ENCODE measurements at places on chromosomes 11 and 22.

DNA sequence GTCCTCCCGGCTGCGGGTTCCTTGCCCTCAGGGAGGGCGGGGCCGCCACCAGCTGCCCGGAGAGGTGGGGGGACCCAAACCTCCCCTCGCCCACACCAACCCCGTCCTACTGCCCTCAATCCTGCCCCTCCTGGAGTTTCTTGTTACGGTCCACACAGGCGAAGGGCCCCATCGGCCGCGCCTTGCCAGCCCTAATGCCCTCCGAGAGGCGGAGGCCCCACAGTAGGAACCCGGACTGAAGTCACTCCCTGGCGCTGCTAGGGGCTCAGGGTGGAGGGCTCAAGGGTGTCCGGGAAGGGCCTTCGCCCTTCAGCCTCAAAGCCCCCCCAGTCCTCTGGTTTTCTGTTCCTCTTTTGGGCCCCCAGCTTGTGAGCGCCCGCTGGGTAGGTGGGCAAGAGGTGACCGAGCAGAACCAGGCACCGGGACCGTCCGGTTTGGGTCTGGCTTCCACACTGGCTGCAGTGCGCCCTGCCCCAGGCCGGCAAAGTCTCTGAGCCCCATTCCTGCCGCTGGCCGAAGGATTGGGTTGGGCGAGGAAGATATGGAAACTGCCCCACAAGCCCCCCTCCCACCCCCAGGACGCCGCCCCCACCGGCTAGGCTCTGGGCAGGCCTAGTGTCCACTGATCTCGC, 24.5 kb downstream of the DUSP8 start:
- DNase-seq: no peak

- no peak for DNase-seq
Measured at GRCh38 chr22:28019881-28020861, 101.1 kb upstream of the PITPNB start.

GRCh38 chr11:47524291-47524874, 28.5 kb downstream of the CELF1 start:
- no peak for DNase-seq

- no peak for DNase-seq
Measured at GRCh38 chr11:93765551-93765950, 18.5 kb upstream of the MED17 start.

DNA sequence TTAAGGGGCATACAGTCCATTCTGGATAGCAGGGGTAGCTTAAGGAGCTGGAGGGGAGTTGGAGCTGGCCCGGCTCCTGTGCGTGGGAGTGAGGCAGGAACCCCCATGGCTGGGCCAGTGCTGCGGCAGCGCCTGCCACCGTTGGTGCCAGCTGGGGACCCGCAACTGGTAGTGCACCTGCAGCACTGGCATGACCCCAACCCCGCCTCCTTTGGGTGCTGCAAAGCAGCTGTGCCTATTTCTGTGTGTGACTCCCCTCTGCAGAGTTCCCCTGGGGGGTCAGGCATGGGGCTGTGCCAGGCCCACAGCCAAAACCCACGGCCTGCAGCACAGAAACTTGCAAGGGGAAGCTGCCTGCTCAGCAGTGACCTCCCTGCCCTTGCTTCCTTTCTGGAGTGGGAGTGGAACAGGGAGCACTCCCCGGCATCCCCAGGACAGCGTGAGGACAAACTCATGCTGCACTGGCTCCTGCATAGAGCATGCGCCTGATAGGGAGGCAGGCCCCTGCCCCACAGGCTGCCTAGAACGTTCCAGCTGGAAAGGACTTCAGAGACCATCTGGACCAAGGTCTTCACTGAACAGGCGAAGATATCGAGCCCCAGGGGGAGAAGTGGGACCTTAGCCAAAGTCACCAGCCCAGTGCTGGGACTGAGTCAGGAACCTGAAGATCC, 26.2 kb upstream of the RAB1B start:
- no peak for DNase-seq

DNA sequence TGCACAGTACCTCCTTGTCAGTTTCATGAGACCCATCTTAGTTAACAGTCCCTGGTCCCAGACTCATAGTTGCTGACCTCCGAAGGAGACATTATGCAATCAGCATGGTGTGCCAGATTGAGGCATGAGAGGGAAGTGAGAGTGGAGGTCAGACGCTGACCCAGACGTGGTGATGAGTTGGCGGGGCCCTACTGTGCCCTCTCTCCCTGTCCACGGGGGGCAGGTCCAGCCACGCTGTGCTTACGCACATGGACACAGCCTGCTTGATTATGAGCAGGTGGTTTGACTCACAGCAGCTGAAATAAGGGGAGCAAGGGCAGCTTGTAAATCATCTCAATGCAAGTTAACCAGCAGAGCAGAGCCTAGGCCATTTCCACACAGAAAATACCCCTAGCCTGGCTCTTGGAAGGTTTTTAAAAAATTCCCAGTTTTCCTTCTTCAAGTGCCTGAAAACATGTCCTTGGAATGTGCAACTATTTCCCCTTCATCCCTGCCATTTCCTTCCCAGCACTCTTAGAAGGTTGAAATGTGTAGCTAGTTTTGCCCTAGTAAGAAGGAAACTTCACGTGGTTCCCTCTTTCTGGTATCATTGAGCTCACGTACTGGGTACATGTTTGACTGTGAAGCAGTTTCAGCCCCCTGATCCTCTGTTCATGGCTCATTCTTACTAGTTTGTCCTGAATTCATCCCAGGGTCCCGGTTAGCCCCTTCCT, 122.6 kb upstream of the SORL1-AS1 start:
- no peak for DNase-seq

DNA sequence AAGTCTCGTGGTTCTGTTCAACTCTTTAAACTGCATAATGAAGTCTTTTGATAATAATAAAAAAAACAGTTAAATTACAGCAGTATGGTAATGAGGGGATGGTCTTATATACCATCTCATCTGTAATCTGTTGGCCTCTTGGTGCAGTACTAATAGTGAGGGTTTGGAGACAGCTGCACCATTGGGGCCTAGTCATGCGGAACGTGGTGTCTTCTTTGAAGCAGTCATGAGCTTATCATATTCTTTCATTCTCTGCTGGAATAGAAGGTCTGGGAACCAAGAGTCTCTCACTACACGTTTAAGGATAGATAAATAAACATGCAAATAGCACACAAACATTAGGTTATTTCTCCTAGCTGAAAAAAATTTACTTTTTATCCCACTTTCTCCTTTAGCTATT, 40.9 kb upstream of the OR9Q1 start:
- DNase-seq: no peak

DNA sequence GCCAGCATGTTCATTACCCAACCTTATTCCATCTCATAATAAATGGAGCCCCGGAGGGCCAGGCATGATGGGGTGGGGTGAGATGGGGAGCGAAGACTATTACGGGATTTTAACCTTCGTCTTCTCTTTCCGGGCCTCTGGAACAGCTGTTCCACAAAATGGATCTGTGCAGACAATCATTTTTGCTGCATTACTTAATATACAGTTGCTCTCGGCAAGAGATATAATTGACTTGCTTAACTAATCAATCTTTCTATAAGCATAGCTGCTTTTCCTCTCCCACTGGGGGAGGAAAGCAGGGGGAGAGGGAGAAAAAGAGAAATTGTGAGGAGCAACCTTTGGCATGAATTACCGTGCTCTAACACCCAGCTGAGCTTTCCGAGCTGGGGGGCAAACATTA, 440.4 kb downstream of the BUD13 start:
- DNase-seq: no peak

GRCh38 chr22:23411739-23412138, 168.4 kb downstream of the IGLL1 start:
- DNase-seq: no peak

DNA sequence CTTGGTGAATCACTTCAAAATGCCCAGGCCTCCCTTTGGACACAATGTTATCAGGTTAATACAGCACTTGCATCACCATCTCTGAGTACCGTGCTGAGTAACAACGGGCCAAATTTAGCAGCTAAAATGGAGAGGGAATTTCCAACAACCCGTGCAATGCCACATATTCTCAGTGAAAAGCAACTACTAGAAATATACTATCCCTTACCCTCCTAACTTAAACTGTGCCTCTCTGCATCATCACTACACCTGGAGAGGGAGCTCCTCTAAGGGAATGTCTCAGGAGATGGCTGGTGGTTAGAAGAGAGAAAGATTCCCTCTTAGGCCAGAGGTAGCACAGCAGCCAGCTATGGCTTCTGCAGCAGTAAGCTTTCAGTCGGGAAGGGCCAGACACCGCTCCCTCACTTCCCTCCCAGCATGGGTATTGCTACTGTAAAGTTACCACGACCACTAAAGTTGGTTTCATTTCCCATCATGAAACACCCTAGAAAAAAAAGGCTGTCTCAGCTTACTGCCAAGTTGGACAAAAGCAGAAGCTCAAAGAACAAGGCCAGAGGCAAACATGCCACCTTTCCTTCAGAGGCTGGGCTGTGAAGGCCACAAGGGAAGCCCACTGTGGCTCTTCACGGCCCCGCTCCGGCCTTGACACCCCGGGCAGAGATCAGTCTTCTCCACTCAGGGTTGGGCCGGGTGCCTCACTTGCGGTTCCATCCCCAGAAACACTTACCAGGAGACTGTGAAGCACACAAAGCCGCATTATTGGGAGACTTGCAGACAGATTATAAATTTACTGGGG, 3.9 kb downstream of the MAML2 start:
- no peak for DNase-seq

GRCh38 chr22:33851821-33852384, 68.4 kb downstream of the LARGE1 start:
- DNase-seq: no peak

DNA sequence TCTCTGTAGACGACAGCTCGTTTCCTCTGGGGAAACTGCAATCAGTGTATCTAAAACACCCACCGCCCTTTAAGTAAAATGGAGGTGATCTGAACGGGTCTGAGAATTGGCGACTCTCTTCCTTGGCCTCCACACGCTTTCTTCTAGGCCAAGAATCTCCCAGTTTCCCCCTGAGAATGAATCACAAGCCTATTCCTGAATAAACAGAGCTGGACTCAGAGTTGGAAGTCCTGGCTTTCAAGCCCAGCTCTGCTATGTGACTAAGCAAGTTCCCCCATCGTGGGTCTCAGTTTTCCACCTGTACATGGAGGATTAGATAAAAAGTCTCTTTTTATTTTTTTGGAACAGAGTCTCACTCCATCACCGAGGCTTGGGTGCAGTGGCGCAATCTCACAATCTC, 200.4 kb downstream of the MN1 start:
- DNase-seq: no peak

DNA sequence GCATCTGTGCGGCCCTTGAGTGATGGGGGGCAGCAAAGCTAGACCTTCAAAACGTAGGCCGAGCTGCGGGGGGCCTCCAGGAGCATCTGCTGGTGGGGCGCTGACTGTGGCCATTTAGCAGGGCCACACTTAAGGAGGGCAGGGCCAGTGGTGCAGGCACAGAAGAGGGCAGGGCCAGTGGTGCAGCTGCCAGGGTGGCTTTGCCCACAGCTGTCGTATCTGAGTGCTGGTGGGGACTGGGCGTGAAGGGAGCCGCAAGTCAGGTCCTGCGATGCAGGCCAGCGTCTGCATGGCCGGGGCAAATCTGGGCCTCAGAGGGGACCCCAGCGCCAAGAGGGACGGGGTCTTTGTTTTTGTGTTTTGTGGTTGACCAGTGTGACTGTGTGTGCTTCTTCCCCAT, 27.7 kb downstream of the RNH1 start:
- no peak for DNase-seq

DNA sequence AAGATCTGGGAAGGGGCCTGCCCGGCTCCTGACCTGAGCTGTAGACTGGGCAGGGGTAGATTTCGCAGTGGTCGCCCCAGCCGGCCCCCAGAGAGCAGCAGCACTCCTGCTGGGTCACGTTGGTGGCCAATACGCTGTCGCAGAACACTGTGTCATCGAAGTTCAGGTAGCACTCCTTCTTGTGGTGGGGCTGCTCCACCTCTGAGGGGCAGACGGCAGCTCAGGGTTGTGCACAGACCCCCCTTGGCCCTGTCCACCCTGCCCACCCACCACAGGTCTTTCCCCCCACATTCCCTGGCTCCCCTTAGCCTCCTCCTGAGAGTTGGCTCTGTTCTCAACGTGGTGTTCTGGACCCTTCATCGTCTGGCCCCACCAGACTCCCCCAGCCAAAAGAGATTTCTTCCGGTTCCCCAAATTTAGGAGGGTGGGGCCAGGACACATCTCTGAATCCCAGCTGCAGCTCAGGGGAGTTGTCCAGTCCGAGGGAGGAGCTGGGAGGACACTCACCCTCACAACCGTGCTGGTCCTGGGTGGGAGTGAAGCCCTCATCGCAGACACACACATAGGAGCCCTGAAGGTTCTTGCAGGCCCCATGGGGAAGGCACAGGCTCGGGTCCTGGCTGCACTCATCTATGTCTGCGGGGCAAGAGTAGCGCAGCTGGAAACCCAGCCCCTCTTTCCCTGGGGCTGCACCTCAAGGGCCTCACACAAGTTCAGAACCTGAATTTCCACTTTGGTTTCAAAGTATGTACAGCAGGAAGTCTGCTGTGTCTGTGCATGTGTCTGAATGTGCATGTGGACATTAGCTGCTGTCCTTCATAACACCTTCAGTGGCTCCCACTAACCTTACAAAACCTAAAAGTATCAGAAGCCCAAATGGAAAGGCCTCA, 16.5 kb downstream of the SCYL1 start:
- DNase-seq: no peak

- DNase-seq: no peak
Measured at GRCh38 chr11:41256041-41256440, 203.4 kb downstream of the LRRC4C start.

GRCh38 chr11:70054004-70054403, 24.1 kb upstream of the ANO1 start:
- DNase-seq: no peak

DNA sequence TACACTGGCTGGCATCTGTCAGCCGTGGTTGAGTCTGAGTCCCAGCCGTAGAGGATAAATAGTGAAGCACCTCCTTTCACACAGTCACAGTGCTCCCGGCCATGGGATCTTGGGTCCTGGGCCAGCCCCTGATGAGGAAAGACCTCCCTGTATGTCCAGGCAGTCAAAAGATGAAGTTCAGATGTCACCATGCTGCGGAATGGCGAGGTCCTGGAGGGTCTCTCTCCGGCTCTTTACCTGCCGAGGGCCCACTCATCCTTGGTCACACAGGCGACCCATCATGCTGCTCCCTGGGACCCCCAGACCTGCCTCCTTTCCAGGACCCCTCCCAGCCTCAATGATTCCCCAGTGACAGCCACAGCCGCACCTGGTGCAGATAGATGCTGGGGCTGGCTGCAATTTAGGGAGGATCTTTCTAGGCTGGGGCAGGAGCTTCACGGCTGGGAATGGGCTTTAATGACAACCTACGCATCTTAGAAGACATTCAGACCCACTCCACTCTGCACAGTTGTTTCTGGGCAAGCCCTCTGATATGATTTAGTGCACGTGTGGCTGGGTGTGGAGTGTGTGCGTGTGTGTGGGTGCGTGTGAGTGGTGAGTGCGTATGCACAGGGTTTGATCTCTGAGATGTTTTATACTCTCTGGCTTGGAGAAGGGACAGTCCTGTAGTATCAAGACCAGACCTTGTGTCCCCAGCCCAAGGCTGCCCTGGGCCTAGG, 79.7 kb downstream of the FBLN1 start:
- no peak for DNase-seq
